ENCODE measurements at places on chromosomes 6 and 20. TPM values are rescaled to one million over a fixed set of nuclear protein-coding genes. Genes with fewer than 3 reads are reported as not detected.

DNA sequence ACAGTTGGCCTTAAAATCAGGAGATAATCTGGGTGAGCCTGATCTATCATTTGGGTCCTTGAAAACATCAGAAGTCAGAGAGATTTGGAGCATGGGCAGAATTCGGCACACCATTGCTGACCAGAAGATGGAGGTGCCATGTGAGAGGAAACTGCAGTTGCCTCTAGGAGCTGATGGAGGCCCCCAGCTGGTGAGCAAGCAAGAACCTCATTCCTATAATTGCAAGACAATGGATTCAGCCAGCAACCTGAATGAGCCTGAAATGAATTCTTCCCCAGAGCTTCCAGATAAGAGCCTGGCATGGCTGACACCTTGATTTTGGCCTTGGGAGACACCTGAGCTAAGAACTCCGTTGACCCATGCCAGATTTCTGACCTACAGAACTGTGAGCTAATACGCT is 76.3 kb upstream of the FYN start:
- DNase-seq, result no peak

GRCh38 chr6:119022796-119023195 is 55.7 kb downstream of the FAM184A start:
- DNase-seq, result no peak

DNA sequence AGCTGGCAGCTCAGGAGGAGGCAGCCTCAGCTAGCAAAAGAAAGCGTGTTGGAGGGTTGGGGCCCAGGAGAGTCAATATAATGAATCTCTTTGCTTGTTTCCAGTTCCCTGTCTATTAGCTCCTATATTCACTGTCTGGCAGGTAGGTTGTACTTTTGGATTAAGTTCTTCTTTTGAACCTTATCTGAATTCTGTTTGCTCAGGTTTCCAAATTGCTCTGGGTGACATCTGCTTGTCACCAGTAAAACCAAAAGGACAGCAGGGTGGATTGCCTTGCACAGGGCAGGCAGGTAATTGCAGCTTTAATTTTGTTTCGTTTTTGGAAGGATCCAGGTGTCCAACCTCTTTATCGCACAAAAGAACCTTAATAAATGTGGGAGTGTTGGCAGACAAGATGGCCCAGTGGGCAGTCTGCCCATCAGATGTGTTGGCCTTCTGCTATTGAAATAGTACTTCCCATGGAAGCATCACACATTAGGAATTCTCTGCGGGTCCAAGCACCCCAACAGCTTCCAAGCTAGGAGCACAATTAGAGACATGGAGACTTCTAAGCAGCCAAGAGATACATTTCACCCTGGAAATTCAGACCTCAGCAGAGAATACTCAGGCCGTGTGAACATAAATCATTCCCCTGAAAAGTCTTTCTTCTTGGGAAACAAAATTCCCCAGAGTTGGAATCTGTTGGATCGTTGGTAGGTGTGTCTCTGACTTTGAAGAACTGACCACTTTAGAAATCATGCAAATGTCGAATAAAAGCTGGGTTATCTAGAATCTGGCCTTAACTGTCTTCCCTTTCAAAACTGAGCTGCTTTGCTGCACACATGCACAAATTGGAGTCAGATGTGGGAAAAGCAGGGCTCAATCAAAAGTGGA is 286.9 kb upstream of the BMP2 start:
- peak; percentile 7 for DNase-seq

- no peak for DNase-seq
Measured at GRCh38 chr6:7938562-7939183, 28.1 kb upstream of the TXNDC5 start.

Gene CDSN
- total RNA-seq, result not detected

DNA sequence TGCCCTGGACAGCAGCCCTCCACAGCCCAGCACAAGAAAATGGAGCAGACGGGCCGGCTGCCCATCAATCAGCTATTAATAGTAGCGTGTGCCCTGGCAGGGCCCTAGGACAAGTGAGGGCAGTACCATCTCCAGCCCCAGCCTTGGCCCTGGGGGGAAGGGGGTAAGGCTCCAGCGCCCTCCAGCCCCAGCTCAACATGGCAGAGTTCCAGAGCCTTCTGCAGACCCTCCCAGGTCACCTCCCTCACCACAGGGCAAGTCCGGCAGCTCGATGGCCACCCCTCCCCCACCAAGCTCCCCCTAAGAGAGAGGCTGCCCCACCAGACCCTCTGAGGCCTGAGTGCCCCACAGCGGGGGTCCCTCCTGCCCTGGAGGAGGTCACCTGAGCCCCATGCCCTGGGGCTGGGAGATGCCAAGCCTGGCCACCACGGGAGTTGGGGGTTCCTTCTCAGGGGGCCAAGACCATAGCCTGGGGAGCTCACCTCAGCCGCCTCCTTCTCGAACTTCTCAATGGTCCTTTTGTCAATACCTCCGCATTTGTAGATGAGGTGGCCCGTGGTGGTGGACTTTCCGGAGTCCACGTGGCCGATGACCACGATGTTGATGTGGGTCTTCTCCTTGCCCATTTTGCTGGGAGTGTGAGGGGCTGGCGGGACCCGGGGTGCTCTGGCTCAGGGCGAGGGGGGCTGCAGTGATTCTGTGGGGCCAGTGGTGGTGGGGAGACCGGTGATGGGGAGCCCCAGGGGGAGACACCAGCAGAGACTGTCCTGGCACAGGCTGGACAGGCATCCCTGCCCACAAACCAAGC is 1.5 kb downstream of the EEF1A2 start:
- DNase-seq, result no peak

- DNase-seq, result no peak
Measured at GRCh38 chr20:14712302-14712739, 374.9 kb upstream of the FLRT3 start.

GRCh38 chr6:163285691-163286090 is 128.8 kb upstream of the QKI start:
- no peak for DNase-seq

Gene RAET1E
- total RNA-seq, result not detected

DNA sequence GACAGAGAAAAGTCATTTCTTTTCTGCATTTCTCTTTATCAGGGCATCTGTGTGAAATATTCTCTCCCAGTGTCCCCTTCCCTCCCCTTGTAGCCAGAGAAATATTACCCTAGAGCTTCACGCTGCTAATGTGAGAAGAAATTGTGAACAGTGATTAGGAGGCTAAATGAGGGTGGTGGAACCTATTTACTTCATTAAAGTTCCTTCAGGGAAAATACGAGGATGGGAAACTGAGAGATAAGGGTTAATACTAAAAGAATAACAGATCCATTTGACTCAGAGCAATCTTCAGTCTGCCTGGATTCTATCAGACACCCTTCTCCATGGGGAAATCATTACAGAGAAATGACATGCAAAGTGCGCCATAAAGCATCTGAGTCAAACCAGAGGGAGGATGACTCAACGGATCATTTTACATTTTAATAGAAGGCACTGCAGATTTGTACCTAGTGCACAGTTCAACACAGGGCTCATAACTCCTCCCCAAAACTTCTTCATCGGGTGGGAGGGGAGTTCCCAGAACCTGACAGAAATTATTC is 131.3 kb downstream of the GJA10 start:
- no peak for DNase-seq
